ENCODE measurements at places on chromosomes 5 and 9.
A peak's percentile ranks its signal among the peaks of the same experiment; 100 is the strongest.

DNA sequence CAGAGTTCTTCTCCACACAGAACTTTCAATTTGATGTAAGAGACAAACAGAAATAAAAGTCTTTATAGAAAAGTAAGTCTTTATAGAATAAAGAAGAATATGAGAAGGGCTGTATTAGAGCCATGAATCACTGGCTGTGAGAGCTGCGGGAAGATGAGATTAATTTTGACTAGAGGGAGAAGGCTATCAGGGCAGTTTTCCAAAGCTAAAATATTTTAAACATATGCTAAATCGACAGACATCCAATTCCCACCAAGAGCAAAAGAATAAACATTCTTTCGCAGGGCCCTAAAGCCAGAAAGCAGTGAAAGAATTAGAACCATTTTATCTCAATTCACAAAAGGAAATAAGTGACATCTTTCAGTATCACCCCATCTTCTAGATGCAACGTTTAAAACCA, 208.3 kb upstream of the MAP3K1 start:
- DNase-seq: no peak

DNA sequence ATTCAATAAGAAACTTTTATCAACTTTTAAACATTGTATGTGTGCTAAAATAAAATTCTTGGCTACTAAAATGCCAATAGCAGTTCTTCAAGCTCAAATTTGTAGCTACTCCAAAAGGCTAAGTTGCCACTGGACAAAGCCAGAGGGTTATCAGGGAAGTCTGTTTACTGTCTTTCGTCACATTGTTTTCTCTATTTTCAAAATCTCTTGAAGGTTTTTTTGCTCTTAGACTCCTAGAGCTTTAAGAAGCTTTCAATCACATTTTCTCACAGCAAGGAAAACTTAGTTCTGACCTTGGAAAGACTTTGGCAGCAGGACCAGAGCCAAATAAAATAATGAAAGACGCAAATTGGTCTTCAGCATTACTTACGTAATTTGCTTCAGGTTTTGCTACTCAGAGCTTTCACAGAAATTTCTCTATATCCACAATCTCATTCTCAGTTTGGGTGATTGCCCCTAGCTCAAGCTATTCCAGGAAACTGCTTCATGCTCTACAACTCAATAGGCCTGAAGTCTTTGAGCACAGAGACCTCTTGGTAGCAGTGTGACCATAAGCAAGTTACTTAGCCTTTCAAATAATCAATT, 257.7 kb downstream of the GABRG2 start:
- DNase-seq: no peak

DNA sequence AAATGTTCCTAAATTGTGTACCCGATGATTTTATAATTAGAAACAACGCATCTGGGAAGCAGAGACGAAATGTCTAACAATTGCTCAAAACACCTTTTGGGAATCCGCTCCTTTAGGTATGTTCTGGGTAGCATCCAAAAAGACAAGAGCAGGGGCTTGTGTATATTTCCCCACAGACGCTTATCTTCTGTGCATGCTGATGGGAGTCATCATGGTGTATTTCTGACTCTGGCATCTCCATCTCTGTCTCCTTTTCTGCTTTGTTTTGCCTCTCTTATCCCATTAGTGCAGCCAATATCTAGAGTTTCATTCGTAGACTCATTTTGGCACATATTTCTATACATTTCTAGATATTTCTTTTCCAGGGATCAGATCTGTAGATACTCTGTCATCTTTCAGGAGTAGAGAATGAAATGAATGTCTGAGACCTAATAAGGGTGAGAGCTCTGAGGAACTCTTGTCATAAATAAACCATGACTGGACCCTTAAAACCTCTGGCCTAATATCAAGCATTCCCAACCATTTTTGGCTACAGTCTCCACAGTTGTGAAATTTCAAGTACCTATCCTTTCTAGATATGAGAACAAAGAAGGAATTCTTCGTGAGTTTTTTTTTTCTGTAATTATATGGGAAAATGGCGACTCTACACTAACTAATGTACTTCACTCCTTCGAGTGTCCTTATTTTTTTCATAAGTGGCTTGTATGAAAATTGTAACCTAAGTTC, 508.2 kb downstream of the ACTL7B start:
- no peak for DNase-seq

- DNase-seq: no peak
These were observed 2.9 kb downstream of the BAAT start for GRCh38 chr9:101381833-101382342.

- no peak for DNase-seq
These were observed 94.1 kb downstream of the KCNIP1 start for GRCh38 chr5:170597872-170598271.

DNA sequence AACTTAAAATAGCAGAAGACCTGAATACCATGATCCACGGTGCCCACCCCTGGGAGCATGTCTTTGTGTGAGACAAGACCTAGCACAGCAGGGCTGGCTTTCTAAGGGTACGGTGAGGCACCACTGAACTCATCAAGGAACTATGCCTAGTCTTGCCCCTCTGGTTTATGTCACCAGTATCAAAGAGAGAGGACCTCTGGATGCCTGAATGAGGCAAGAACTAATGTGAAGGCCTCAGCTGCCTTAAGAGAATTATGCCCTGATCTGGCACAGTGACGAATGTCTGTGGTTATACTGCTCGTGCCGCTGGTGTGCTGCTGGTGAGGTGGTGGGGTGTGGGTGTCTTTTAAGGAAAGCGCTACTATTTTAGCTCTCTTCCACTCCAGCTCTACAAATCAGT, 23.0 kb downstream of the NREP start:
- DNase-seq: no peak

DNA sequence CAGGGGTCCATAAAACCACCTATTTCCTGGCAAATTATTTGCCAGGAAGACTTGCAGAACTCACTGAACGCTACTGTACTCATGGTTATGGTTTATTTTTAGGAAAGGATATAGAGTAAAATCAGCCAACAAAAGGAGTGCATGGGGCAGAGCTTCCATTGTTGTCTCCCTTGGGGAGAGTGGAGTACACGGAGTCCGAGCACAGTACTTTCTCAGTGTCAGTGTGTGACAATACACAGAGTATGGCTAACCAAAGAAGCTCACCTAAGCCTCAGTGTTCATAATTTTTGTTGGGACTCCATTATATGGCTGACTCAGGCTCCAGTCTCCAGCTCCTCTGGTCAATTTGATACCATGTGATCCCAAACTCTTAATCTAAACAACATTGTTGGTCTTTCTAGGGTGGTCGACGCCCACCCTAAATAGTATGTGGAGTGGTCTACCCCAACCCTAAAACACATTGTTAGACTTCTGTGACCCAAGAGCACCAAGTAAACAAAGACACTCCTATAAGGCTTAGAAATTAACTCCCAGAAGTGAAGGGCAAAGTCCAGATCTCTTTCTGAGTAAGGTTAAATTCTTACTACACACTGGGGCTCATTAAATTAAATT, 74.9 kb downstream of the SLC44A1 start:
- DNase-seq: no peak

DNA sequence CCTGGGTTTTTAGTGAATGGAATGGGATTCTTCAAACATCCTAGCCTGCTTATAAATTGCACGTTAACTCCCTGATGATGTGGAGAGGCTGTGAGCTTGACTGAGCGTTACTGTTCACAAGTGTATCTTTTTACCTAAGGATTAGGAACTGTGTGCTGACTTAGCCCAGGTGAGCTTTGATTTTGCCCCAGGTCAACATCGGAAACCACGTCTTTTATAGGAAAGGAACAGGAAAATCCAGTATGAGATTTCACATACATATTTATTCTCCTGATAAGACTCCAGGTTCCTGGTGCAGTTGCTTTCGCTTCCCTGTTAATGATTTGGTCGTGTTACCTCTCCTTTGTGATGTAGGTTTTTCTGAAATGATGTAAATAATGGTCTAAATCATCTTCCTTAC, 103.2 kb upstream of the BASP1 start:
- DNase-seq: no peak

DNA sequence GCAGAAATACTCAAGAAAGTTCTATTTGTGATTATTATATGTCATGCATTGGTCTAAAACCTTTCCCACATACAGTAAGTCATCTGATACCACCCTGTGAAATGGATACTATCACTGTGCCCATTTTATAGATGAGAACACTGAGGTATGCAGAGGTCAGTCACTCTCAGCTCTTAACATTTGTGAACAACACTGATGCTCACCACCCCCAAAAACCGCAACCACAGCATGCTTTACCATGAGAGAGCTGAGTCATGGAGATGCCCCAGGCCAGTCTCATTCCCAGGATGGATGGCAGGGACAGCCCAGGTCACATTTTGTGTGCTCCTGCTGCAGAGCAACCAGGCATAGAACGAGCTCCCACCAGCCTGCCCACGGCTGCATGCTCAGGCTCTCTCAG, 53.5 kb upstream of the IRX1 start:
- no peak for DNase-seq

DNA sequence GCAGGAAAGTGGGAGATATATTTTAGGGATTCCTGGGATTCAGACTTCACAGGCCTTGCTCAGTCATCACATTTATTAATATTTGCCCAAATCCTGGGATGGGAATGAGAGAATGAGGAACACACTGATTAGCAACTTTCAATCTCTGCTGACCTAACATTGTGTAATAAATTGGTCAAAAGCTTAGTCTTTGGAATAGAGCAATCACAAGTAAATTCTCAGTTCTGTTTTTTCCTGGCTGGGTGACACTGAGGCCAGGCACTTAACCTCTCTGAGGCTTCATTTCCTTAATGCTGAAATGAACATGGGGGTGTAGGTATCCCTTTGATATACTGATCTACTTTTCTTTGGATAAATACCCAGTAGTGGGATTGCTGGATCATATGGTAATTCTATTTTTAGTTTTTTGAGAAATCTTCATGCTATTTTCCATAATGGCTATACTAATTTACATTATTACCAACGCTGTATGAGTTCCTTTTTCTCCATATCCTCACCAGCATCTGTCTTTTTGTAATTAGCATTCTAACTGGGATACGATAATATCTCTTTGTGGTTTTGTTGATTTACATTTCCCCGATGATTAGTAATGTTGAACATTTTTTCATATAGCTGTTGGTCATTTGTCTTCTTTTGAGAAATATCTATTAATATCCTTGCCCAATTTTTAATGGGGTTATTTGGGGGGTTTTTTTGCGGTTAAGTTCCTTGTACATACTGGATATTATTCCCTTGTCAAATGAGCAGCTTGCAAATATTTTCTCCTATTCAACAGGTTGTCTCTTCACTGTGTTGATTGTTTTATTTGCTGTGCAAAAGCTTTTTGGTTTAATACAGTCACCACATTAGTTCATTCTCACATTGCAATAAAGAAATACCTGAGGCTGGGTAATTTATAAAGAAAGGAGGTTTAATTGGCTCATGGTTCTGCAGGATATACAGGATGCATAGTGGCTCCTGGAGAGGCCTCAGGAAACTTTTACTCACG, 36.8 kb upstream of the NIPBL start:
- no peak for DNase-seq

DNA sequence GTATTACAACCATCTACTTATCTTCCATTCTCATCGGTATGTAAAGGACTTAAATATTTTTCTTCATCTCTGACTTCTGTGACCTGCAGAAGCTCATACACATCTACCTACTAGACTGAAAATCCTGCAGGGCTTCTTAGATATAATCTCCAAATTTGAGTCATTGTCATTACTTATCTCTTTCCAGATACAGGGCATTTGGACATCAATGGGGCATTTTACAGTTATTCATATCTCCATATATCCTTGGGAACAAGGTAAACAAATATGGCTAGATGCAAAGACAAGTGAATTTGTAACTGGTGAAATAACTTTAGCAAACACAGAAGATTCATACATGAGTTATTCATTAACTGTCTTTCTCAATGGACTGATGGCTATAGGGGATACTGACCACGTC, 37.7 kb upstream of the IL7R start:
- no peak for DNase-seq

DNA sequence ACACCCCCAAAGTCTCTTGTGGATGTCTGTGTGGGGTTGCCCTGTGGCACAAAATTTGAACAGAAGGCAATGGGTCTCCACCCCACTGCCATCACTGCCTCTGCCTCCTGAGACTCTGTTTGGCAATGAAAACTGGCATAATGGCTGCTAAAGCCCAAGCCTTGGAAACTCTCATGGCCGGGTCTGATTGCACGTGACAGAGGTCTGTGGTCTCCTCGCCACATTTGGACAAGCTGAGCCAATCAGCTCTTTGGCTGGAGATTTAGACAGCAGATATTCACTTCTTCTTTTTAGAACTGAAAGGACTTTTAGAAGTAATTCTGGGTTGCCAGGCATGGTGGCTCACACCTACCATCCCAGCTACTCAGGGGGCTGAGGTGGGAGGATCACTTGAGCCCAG, 5.5 kb downstream of the GGTA1 start:
- no peak for DNase-seq

- no peak for DNase-seq
These were observed 283.6 kb upstream of the SGCD start for GRCh38 chr5:156043351-156043750.

- peak; percentile 21 for DNase-seq
These were observed 35.7 kb upstream of the ORM1 start for GRCh38 chr9:114287001-114287762.

GRCh38 chr9:124108216-124108615, 96.6 kb downstream of the LHX2 start:
- no peak for DNase-seq
